ENCODE measurements at places on chromosomes 16 and 17.

GRCh38 chr16:51757921-51758479, 606.9 kb upstream of the SALL1 start:
- no peak for DNase-seq

DNA sequence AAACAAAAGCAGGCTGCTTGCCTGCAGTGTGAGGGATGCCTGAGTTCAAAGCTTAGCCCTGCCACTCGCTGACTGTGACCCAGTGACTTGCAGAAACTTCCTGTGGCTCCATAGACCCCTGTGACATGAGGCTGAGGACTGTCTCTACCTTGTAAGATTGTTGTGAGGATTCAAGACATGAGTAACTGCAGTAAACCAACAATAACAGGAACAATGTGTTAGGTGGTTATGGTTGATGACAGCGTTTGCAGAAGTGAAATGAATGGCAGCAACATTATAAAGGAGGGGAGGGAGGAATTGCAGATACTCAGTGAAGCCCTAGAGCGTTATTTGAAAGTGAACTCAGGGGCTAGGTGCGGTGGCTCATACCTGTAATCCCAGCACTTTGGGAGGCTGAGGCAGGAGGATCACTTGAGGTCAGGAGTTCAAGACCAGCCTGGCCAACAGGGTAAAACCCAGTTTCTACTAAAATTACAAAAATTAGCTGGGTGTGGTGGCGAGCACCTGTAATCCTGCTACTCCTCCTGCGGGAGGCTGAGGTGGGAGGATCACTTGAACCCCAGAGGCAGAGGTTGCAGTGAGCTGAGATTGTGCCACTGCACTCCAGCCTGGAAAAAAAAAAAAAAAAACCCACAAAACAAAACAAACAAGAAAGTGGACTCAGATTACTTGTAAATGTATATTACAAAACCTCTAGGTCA, 33.5 kb upstream of the EMP2 start:
- DNase-seq: no peak

DNA sequence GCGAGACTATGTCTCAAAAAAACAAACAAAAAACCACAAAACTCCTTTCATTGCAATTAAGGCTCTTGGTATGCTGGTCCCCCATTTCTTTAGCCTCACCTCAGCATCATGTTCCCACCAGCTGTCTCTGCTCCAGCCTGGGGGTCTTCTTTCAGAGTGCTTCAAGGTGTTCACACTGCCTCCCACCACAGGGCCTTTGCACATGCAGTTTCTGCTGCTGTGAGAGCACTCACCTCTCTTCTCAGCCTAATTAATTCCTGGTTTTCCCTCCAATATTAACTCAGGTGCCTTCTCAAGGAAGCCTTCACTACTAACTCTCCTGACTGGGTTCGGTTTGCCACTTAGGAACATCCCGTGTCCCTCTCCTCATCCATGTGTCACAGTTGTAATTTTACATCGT, 15.9 kb upstream of the PIK3R6 start:
- DNase-seq: no peak

GRCh38 chr17:46722662-46723285, 95.7 kb downstream of the WNT3 start:
- DNase-seq: no peak

DNA sequence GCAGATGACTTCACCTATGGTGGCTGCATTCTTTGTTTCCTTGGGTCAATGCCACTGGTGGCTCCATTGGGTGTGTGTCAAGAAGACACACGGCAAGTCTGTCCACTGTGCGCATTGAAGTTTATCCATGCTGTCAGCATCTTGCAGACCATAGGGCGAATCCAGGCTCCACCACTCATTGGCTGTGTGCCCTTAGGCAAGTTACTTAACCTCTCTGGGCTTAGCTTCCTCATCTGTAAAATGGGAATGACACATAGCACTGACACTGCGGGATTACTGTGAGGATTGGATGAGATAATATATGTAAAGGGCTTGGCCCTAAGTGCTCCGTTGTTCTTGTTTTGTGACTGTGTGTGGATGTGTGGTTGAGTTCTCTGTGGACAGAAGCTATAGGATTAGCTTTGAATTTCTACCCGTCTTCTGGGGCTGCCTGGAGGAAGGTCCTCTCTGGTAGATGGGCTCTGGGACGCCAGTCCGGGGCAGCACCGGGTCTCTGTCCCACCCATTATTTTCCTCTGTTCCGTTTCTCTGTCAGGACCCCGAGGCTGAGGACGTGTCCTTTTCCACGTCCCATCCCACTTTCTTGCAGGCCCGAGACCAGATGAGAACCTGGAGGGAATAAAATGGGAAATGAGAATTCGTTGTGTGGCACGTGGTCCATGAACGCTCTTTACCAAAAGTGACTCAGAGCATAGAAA, 178.4 kb downstream of the IRF8 start:
- no peak for DNase-seq

DNA sequence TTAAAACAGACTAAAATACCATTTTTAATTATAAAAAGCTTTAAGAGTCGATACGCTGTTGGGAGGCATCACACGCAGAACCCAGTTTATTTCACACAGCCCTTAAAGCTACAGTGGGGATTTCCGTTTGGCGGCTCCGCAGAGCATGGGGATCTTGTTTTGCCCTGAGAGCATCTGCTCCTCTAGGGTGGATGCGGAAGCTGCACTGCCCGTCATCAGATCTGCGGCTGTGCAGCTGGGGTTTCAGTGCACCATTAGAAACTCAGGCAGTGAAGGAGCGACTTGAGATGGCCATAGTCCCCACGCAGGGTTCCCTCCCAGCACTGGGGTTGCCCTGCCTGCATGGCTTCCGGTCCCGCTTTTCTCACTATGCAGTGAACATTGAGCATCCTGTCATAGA, 62.2 kb upstream of the CHMP6 start:
- no peak for DNase-seq

GRCh38 chr17:61701334-61701733, 110.3 kb upstream of the NACA2 start:
- DNase-seq: no peak
